ENCODE measurements at places on chromosomes 7 and 10. TPM values are rescaled to one million over a fixed set of nuclear protein-coding genes. Genes with fewer than 3 reads are reported as not detected.

MYO3A gene
- total RNA-seq: not detected

FRMPD2 gene
- total RNA-seq: under 0.01 TPM

FAM171A1 gene
- total RNA-seq: 8.3 TPM

CCL24 gene
- total RNA-seq: not detected

BMPER gene
- total RNA-seq: 0.11 TPM

TAF6 gene
- 65.9 TPM for total RNA-seq

NUDT13 gene
- total RNA-seq: 2.5 TPM

HILPDA gene
- total RNA-seq: 11.9 TPM

NEUROD6 gene
- total RNA-seq: not detected

AZGP1 gene
- 0.39 TPM for total RNA-seq

LRRC4 gene
- 0.39 TPM for total RNA-seq

PKD2L1 gene
- not detected for total RNA-seq

RNF32 gene
- 0.94 TPM for total RNA-seq

SPDYE9 gene
- total RNA-seq: not detected

SMKR1 gene
- not detected for total RNA-seq

KRIT1 gene
- total RNA-seq: 23.2 TPM

A1CF gene
- total RNA-seq: not detected

Data from hair follicular keratinocyte (primary cell).